ENCODE measurements at places on chromosomes 1 and 21. TPM values are rescaled to one million over a fixed set of nuclear protein-coding genes. Genes with fewer than 3 reads are reported as not detected.

GJC2 gene
- total RNA-seq = 5.0 TPM

GBP5 gene
- 0.09 TPM for total RNA-seq

PLEKHM2 gene
- total RNA-seq = 77.2 TPM

GRCh38 chr21:23644768-23645167 is 1962.5 kb downstream of the MRPL39 start:
- no peak for DNase-seq

- no peak for DNase-seq
These were observed 78.6 kb downstream of the MORN1 start for GRCh38 chr1:2312515-2313301.

GRCh38 chr1:234246638-234247116 is 126.6 kb upstream of the COA6 start:
- DNase-seq = no peak

DNA sequence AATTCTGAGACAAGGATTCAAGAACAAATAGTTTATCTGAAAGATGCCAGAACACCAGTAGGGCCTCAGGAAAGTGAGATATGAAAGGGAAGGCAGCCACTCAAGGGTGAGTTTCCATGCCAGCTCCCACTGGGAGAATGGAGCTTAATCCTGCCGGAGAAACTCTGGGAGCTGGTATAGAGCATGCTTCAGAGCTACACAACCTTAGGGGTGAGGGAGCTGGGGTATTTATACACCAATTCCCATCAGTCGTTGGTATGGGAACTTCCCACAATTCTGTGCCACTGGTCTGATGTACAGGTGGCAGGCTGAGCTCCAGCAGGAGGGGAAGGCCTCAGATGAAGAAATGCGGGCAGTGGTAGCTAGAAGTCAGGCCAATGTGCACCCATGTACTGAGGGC is 86.6 kb downstream of the KAZN start:
- no peak for DNase-seq

DNA sequence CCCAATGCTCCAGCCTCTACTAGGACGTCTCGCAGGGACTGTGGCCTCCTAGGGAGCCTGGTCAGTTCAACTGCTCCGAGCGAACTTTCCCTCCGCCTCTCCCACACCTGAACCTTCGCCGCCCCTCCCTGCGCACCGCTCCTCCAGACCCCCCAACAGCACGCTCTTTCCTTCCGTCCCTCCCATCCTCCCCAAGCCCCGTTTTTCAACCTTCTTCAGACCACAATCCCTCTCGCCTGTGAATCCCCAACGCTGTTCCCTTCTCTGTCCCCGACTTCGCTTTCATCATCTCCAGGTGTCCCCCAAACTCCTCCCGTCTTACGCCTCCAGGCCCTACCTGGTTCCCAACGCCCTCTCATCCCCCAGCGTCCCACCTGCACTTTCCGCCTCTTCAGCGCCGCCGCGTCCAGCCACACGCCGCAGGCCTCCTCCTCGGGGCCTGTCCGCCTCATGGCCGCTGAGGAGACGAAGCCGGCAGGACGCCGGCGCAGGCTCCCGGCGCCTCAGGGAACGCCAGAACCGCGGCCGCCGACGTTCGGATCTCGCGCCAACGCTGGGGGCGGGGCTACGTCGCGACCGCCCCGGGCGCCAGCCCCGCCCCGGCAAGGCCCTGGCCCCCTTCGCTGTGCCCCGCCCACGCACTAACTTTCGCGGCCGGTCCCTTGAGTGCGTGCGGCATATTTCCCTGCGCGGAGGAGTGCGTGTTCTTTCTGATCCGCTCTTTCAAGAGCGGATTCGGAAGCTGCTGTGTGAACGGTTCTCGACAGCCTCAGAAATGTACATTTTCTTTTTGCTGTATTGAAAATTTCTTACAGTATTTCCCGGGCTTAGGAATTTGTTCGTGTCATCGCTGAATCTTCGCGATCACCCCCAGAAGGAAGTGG is at the start of gene AUNIP:
AUNIP (minus strand) TSS at position 552 of the 884 bp plus-strand sequence; CDS start at position 452, 100 bp downstream.
- DNase-seq = peak; percentile 90

DNA sequence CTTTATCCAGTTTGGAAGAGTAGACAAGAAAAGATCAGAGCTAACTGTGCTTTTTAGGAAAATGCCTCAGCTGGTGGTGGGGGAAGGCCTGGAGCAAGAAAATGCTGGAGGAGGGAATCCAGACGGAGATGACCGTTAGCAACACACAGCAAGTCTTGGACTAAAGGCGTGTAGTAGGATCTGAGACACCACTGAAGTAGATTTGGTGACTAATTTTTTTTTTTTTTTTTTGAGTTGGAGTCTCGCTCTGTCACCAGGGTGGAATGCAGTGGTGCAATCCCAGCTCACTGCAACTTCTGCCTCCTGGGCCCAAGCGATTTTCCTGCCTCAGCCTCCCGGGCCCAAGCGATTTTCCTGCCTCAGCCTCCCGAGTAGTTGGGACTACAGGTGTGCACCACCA is 41.2 kb downstream of the LPAR3 start:
- DNase-seq = no peak

GRCh38 chr1:59814901-59815825 is at the start of gene HOOK1:
TSS of gene HOOK1 (plus strand) at chr1:59814949. CDS start at chr1:59815118, 169 bp downstream.
- no peak for DNase-seq

- no peak for DNase-seq
These were observed 43.7 kb upstream of the ADAMTS1 start for GRCh38 chr21:26888931-26889330.

DNA sequence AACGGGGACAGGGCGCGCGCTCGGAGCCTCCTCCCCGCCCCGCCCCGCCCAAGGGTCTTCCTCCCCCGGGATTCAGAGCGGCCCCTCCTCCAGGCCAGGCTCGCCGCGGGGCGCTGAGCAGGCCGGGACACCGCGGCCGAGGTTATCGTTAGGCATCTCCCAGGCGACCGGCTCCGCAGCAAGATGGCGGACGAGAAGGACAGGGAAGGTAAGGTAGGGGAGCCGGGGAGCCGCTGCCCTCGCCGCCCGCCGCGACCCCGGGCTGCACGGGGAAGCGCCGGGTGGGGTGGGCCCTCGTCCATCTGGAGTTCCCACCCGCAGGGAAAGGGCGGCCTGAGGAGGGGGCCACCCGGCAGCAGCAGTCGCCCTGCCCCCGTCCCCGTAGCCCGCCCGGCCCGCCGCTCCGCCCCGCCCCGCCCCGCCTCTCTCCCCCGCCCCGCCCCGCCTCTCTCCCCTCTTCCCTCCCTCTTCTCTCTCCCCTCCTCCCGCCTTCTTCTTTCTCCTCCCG is 105.9 kb upstream of the HNRNPU start:
- peak; percentile 79 for DNase-seq

- DNase-seq = no peak
These were observed 16.0 kb downstream of the DISC1 start for GRCh38 chr1:231642618-231643017.

DNA sequence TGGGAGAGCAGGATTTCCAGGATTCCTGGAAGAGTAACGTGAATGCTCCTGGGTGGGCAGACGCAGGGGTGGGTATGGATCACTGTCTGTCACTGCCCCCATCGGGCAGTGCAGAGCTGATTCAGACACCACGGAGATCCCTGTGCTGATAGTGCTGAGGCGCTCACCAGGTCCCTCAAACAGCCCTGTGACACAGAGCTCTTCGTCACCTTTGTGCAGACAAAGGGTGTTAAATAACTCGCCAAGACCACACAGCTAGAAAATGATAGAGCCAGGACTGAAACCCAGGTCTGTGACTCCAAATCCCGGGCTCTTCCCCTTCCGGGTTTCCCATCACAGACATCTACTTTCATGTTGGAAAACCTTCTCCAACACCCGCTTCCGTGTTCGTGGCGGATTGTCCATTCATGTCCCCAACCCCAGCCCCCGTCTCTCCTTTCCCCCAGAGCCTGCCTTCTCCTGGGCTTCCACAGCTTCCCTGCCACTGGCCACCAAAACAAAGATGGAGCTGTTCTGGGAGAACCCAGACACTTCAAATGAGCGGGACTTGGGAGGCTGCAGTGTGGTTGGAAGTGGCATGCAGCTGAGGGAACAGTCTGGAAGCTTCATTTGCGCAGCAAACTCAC is 2.6 kb downstream of the EFHD2 start:
- DNase-seq = peak; percentile 37

DNA sequence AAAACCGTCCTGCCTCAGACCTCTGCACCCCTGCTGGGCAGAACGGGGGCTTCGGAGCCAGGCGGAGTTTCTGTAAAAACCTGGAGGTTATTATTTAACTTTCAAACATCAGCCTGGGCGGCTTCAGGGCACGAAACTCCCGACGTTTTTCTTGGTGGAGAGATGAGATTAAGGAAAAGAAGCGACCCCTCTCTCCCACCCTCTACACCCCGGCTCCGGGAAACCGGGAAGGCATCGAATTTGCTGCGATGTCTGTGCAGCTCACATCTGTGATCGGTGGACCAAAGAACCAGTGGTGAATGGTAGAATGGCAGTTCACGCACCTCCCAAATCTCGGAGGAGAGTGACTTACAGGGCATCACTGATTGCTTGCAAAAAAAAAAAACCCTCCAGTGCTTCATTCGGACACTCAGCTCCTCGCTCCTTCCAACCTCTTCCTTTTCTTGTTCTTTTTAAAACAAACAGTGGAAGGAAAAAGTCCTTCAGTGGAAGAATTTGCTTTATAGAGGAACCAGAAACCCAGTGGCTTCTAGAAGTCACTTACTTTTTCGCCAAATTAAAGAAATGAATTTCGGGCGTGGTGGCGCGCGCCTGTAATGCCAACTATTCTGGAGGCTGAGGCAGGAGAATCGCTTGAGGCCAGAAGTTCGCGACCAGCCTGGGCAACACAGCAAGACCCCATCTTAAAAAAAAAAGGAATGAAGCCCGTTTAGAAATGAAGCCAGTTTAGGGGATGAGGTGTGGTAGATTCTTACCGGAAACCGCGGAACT is 884 bp downstream of the PHACTR4 start:
- peak; percentile 62 for DNase-seq

GRCh38 chr1:30416221-30416820 is 307.1 kb downstream of the MATN1 start:
- DNase-seq = no peak

GRCh38 chr1:212401838-212402582 is 12.7 kb downstream of the PACC1 start:
- peak; percentile 34 for DNase-seq

- peak; percentile 65 for DNase-seq
These were observed 23.8 kb upstream of the KCNA10 start for GRCh38 chr1:110542725-110543124.

GRCh38 chr1:86753700-86754099 is 49.3 kb downstream of the SH3GLB1 start:
- peak; percentile 51 for DNase-seq

DNA sequence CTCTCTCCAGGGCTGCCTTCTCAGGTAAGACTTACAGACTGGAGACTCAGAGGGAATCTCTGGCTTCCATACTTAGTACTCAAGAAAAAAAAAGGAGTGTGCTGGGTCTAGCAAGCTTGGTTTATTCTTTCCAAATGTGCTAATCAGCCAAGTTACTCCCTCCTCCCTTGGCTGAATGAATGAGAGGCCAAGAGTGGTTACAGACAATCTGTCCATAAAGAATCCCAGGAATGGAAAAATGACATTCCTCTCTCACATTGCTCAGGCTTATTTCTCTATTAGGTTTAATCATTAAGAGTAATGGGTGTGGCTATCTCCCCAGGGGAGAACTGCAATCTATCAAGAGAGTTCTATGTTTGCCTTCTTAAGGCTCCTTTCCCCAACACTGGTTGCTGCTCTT is 547.3 kb upstream of the PLXNA2 start:
- DNase-seq = peak; percentile 26

DNA sequence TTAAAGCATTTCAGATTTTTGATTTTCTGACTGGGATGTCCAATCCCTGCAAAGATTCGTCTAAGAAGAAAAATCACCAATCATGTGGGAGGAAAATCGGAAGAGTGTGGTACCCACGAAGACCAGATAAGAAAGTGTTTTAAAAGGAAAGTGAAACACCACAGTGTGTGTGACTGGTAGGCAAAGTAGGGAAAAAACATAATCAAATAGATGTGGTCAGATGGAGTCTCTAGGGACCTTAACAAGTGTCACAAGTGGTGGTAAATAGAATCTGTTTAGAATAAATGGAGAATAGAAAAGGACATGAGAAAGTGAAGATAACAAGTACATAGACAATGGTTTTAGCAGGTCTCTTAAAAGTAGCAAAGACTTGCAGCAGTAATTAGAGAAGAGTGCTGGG is 154.6 kb downstream of the SLC30A10 start:
- DNase-seq = no peak

DNA sequence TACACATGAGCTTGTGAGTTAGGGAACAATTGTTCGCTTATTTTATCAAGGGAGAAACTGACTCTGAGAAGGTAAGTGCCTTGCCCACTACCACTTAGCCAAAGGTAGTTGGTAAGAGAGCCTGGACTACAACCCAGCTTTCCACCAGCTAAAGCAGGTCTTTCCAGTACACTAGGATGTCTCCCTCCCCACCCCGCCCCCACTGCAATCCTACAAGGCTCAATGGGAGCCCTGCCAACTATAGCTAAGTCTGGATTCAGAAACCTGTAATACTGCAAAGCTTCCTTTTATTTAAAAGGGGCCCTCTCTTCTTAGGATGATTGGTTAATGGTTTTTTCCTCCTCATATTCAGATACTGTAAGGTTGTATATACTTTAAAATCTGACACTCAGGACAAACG is 102.0 kb upstream of the C8B start:
- DNase-seq = no peak

- peak; percentile 76 for DNase-seq
These were observed 11.1 kb downstream of the ECE1 start for GRCh38 chr1:21278860-21279845.

DNA sequence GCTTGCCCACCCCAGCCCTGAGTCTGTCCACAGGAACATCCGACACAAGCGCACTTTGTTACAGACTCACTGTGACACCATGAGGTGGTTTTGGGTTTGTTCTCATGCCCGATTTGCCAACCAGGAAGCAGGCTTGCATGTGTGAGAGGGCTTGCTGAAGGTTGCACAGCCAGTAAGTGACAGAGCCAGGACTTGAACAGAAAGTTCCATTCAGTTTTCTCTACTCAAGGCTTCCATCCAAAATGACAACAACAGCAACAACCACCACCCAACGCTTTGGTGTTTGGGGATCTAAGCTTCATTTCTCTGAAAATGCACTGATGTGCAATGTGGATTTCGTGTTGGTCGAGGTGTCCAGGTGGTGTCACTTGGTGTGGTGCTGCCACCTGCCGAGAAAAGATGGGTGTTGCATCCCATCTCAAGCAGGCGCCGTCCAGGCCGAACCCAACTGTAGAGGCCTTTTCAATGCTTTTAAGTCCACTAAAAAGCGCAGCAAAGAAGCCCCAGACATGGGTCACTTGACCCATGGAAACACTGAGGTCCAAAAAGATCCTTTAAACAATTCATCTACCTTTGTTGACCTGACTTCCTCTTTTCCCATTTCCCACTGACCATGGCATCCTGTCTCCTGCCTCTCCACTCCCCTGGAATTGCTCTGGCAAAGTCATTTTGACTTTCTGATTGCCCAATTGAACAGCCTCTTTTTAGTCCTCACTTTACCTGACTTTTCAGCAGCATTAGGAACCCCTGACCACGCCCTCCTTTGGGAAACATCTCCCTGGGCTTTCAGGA is 12.2 kb downstream of the CITED4 start:
- peak; percentile 80 for DNase-seq
